Activated T-helper 1 cell treated with Interleukin-2 at 50 U/mL for 16 hours (primary cell): ENCODE measurements at places on chromosomes 5 and 9.

- no peak for DNase-seq
Observed at GRCh38 chr5:171534043-171534895, 114.8 kb downstream of the FGF18 start.

DNA sequence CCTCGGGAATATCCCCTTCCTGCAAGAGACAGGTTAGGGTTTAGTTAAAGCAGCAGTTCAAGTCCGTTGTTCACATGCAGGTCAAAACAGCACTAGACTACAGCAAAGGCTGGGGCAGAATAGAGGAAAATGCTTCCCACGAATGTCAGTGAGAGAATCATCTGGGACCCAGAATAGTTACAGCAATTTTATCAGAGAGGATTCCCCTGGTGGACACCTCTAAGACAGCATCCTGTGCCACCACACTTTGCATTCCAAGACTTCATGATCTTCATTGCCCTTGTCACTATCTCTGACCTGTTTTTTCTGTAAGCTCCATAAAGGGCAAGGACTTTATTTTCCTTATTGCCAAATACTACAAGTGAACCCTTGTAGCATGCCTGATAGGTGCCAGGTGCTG is 12.9 kb downstream of the GRXCR2 start:
- no peak for DNase-seq

DNA sequence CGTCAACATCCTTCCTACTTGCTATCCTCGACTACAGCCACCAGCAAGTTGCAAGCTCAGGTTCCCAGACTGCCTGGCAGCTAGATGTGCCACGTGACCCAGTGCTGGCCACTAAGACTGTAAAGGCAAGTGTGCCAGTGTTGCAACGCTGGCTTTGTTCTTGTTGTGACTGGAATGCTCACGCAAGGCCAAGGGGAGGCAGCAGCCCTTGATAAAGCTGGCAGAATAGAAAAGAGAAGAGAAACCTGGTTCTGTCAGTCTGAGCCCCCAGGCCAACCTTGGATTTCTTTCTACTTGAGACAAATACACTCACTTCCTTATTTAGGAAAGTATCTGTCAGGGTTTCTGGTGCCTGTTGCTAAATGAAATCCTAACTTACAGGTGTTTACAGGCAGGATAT is 113.0 kb downstream of the KLHL3 start:
- DNase-seq: no peak

GRCh38 chr5:126106029-126106428 is 317.2 kb upstream of the GRAMD2B start:
- DNase-seq: no peak

GRCh38 chr5:166979307-166979895 is 1312.0 kb upstream of the WWC1 start:
- DNase-seq: no peak
